ENCODE measurements at places on chromosomes 7 and 10. TPM values are rescaled to one million over a fixed set of nuclear protein-coding genes. Genes with fewer than 3 reads are reported as not detected.

CCL24 gene
- total RNA-seq, result not detected

ANLN gene
- total RNA-seq, result 29.0 TPM

C10orf71 gene
- not detected for total RNA-seq

TLX1 gene
- not detected for total RNA-seq

SPDYE8 gene
- total RNA-seq, result not detected

LRCH4 gene
- 56.3 TPM for total RNA-seq

VSTM4 gene
- 3.1 TPM for total RNA-seq

HMX3 gene
- total RNA-seq, result not detected

ZNF783 gene
- 4.9 TPM for total RNA-seq

DNAH11 gene
- total RNA-seq, result under 0.01 TPM

HABP2 gene
- total RNA-seq, result not detected

LRRC61 gene
- total RNA-seq, result not detected

AKR1C2 gene
- 32.3 TPM for total RNA-seq

LIPN gene
- total RNA-seq, result not detected

WNT2 gene
- total RNA-seq, result not detected
